RPMI7951 (cell line): ENCODE measurements at places on chromosomes 11 and 22.
A peak's percentile ranks its signal among the peaks of the same experiment; 100 is the strongest.

GRCh38 chr11:8047382-8047781, 33.6 kb upstream of the TUB start:
- DNase-seq = no peak

GRCh38 chr22:40387746-40388145, 17.4 kb downstream of the SGSM3 start:
- DNase-seq = no peak

GRCh38 chr11:124920870-124921609, 2.0 kb downstream of the HEPN1 start:
- peak; percentile 81 for DNase-seq

DNA sequence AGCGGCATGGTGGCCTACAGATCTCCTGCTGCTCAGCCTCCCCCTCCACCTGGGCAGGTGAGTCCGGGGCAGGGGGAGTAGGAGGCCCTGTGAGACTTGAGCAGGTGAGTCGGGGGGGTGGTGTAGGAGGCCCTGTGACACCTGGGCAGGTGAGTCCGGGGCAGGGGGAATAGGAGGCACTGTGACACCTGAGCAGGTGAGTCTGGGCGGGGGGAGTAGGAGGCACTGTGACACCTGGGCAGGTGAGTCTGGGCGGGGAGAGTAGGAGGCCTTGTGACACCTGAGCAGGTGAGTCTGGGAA, 299.3 kb downstream of the BRD1 start:
- DNase-seq = no peak

GRCh38 chr11:61598374-61598773, 17.5 kb upstream of the SYT7 start:
- DNase-seq = no peak
